Stimulated activated CD4-positive, alpha-beta T cell treated with anti-CD3 and anti-CD28 coated beads, TNF-alpha, amount 100 ng/mL, for 48 hours (primary cell): ENCODE measurements at places on chromosomes 7 and 10.

DNA sequence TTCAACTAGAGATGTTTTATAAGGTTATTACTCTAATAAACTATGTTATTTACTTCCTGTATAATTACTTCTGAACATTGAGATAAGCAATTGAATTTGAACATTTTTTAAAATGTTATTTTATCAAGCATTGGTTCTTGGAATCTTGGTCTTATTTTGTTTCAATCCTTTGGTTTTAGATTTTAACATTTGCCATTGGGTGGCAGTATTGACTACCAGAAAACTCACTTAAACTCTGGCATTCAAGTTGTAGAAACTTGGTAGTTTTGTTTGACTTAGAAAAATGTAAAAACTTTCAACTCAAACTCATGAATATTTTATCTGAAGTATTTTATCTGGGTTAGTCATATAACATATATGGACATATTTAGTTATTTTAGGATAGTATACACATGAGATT is 48.1 kb downstream of the ATRNL1 start:
- no peak for DNase-seq

DNA sequence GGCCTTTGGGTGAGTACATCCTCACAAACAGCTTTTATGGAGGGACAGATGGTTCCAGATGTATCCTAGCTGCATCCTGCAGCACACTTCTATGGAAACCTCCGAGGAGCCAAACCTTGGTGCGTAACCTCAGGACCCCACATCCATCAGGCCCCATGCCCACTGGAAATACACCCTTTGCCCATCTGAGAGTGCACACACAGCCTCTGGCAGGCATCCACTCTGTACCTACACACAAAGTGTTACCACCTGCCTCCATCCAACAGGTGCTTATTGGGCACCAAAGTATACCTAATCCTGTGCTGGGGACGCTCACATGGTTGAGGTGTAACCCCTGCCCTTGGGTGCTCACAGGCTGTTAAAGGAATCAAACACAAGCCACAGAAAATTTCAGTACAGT is 117.9 kb downstream of the ADCY1 start:
- no peak for DNase-seq

DNA sequence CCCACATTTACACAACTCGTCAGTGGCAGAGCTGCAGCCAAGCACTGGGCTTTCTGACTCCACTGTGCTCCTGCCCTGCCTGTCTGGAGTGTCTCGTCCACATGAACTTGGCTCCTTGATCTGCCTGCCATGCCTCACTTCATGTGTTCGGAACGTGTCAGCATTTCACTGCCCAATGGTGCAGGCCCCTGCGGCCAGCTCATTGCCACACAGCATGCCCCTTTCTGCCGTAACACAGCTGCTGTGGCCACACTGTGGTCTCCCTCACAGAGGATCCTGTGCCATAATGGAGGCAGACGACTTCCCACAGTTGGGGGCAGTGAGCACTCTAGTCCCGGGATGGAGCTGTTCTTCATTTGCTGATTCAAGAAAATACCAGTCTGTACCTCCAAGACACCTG is 94.2 kb upstream of the GJD4 start:
- DNase-seq: no peak

GRCh38 chr10:21521751-21522533 is 3.5 kb downstream of the SKIDA1 start:
- DNase-seq: no peak

- no peak for DNase-seq
These were observed 59.7 kb downstream of the OR13A1 start for GRCh38 chr10:45255706-45256105.

- DNase-seq: no peak
These were observed 1.8 kb downstream of the SEMA3C start for GRCh38 chr7:80916770-80917741.

DNA sequence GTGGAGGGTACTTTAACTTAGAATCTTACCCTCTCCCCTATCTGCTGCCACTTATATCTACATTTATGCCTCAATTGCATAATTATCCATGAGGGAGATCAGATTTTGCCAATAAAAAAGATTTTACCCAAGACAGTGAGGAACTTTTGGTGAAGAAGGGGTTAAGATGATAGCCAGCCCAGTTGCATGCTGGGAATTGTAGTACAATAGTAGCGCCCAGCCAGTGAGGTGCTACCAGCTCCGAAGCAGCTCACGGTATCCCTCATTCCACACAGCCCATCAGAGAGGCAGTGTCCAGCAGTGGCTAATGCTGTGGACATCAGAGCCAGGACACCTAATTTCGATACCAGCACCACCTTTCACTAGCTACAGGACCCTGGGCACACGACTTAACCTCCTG is 5.9 kb upstream of the LGI1 start:
- no peak for DNase-seq

DNA sequence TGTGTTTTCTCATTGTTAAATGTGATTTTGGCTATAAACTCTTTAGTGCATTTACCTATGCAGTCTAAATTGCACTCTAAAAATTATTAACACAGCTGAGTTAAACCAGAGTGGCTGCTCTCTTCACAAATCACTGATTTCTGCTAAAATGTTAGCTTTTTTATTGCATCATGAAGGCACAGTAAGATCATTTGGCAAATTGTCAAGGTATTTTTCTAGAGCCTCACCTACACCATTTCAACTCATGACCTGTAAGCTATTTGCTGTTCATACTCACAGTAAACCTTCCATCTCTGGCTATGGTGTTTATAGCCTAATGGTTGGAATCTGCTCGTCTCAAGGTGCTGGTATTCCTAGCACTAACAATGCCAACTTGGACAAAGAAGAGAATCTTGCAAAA is 25.7 kb downstream of the NDUFB2 start:
- DNase-seq: no peak
